Cerebellar nuclear complex (tissue), 1 donor: ENCODE measurements at places on chromosomes 6 and 20.

DNA sequence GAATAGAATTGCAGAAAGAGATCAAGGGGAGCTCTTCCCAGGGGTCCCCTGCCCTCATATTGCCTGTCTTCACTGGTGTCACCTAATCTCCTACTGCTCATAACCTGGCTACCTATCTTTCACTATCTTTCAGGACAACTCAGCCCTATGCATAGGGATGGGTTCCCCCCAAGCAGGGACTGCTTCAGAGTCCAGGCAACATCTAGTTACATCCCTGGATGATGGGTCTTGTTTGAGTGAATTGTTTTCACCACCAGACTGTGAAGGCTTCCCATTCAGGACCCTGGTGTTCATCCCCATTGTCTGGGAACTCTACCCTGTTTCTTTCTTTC lies 850 bp upstream of the HECA start:
- DNase-seq = no peak

DNA sequence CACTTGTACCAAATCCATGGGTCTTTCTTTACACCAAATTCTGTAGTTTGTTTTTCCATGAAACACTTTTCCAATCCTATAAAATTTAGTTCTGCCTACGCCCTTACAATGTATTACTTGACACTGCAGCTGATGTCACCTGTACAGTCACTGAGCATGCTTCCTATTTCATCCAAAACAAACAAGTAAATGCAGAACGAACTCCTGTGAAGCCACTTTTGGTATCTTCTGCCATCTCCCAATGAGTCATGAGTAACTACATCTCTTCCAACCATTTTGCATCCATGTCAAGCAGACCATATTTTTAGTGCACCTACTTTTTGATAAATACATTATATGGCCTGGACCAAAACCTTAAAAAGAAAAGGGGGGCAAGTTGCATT lies 42.4 kb downstream of the HDDC2 start:
- DNase-seq = no peak

DNA sequence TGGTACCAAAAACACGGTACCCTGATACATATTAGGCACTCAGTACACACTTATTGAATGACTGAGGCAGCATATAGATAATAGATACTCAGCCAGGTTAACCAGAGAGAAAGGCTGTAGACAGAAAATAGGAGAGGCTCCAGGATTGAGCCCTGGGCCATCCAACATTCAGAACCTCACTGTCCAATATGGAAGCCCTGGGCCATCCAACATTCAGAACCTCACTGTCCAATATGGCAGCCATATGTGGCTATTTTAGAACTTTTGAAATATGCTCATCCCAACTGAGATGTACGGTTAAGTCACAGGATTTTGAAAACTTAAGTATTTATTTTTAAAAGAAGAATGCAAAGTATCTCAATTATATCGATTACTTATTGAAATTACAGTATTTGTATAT lies 142.5 kb upstream of the ID4 start:
- DNase-seq = no peak

GRCh38 chr6:125197795-125198269 lies 44.3 kb downstream of the TPD52L1 start:
- DNase-seq = no peak

GRCh38 chr6:20261685-20262084 lies 49.4 kb upstream of the MBOAT1 start:
- no peak for DNase-seq
